ENCODE measurements at places on chromosomes 5 and 9.

DNA sequence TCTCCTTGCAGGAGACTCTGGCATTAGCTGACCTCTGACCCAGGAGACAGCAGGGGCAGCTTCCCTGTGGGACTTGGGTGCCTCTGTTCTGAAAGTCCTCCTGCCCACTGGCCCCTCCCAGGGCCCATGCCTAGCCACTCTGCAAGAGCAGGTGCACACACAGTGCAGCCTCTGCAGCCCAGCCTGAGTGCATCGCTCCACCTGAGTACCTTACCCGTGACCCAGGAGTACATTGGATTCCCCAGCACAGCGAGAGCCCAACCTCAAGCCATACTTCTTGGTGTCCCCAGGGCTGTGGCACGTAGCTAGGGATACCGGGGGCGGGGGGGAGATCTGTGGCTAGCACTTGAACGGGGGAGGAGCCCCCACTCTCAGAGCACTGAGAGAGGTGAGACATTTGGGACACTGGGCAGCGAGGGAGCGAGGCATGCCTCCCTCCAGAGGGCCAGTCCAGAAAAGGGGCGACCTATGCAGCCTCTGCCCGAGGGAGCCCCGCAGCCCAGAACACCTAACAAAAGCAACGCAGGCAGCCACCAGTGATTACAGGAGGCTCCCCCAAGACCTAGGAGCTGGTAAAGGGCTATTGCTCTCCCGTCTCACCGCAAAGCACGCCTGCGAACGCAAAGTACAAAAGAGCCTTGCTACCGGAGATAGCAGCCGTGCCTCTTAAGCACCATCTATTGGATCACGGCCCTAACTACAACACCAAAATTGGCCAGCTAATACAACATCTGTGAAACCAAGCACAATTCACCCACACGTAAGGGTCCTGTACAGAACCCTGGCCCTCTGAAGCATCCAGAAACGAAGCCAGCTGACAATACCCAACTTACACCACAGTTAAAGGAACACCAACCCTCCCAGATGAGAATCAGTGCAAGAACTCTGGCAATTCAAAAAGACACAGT is 826 bp upstream of the PRDM9 start:
- no peak for DNase-seq

- no peak for DNase-seq
Measured at GRCh38 chr5:31078956-31079355, 114.5 kb upstream of the CDH6 start.

- DNase-seq: no peak
Measured at GRCh38 chr5:81748556-81748955, 2.3 kb downstream of the SSBP2 start.

- DNase-seq: no peak
Measured at GRCh38 chr9:36317766-36318165, 59.5 kb upstream of the GNE start.

DNA sequence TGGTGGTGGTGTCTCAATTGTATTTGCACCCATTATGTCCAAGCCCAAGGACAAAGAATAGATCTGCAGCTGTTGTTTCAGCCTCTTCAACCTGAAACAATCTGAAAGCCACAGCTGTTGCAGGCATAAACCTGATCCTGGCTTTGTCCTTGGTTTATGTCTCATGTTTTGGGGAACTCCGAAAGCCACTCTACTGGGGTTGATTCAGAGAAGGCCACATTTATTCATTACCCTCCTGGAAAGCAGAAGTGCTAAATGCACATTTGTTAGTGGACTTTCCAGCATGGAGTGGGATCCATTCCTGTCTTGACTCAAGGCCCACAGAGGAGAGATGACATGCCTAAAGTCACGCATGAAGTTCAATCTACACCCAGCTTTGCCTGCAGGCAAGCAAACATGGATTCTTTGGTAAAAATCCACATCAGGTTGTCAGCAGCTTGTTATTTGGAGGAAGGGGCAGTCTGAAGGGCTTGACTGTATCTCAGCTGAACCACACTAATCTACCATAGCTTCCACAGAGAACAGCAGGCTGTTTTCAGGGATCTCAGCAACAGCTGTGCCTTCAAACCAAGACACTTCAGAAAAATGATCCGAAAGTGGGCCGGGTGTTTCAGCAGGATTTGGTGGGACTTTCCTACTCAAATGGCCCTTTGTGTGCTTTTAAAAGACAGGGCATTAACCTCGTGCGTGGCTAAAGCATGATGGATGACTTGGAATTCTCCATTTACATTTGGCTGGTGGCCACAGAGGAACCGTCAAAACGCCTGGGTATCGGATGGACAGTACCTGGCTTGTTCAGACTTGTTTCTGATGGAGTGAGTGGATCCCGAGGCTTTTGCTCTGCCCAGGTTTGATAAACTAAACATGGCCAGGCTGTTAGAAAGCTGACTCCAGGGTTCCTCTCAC is 36.2 kb upstream of the ADAM19 start:
- DNase-seq: no peak

Data from caudate nucleus (tissue), 63 donors.